ENCODE measurements at places on chromosomes 4 and X. TPM values are rescaled to one million over a fixed set of nuclear protein-coding genes. Genes with fewer than 3 reads are reported as not detected.

Gene TRIM60
- not detected for total RNA-seq

Gene ASMT
- not detected for total RNA-seq

Gene DDX53
- not detected for total RNA-seq

Gene VCX3B
- total RNA-seq = not detected

Gene FAT1
- total RNA-seq = 265 TPM

Gene DGAT2L6
- not detected for total RNA-seq

Gene CT47B1
- total RNA-seq = not detected

Gene PPP1R2C
- total RNA-seq = not detected

Gene SLBP
- total RNA-seq = 80.0 TPM

Gene NPNT
- total RNA-seq = 0.62 TPM

Gene DMP1
- total RNA-seq = not detected

Gene CT83
- not detected for total RNA-seq

Gene BBS7
- total RNA-seq = 26.7 TPM

Gene TKTL2
- total RNA-seq = not detected

Gene CMC4
- 20.3 TPM for total RNA-seq

Measured in hair follicular keratinocyte (primary cell).